ENCODE measurements at places on chromosomes 13 and 19. TPM values are rescaled to one million over a fixed set of nuclear protein-coding genes. Genes with fewer than 3 reads are reported as not detected.
A peak's percentile ranks its signal among the peaks of the same experiment; 100 is the strongest.

DNA sequence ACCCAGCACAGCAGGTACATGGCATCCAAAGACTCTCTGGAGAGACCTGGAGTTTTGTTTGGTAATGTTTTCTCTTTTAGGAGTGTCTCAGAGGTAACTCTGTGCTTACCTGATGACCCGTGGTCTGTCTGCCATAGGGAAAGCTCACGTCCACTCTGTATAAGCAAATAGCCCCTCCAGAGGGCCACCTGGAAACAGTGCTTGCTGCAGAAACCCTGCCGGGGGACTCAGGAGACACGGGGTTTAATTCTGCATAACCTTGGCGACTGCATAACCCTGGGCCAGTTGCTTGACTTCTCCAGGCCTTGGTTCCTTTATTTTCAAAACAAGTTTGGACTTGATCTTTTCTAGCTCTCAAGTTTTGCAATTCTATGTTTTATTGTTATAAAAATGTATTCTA lies 187.2 kb upstream of the SOX1 start:
- DNase-seq, result no peak

GRCh38 chr19:16771618-16772017 lies 52.0 kb downstream of the NWD1 start:
- DNase-seq, result peak; percentile 81

Gene MIR17HG
- polyA plus RNA-seq, result 2.9 TPM

Gene NLRP4
- not detected for polyA plus RNA-seq

- DNase-seq, result no peak
Measured at GRCh38 chr19:46731584-46731983, 14.3 kb upstream of the FKRP start.

- DNase-seq, result no peak
Measured at GRCh38 chr19:5953680-5954213, 24.2 kb downstream of the RANBP3 start.

Gene AP1M1
- 62.8 TPM for polyA plus RNA-seq

Gene NLRP7
- not detected for polyA plus RNA-seq

Gene SPIB
- polyA plus RNA-seq, result 2.1 TPM

Gene ZNF835
- polyA plus RNA-seq, result 4.4 TPM

Gene TNFSF9
- not detected for polyA plus RNA-seq

Gene DPP9
- 24.3 TPM for polyA plus RNA-seq

DNA sequence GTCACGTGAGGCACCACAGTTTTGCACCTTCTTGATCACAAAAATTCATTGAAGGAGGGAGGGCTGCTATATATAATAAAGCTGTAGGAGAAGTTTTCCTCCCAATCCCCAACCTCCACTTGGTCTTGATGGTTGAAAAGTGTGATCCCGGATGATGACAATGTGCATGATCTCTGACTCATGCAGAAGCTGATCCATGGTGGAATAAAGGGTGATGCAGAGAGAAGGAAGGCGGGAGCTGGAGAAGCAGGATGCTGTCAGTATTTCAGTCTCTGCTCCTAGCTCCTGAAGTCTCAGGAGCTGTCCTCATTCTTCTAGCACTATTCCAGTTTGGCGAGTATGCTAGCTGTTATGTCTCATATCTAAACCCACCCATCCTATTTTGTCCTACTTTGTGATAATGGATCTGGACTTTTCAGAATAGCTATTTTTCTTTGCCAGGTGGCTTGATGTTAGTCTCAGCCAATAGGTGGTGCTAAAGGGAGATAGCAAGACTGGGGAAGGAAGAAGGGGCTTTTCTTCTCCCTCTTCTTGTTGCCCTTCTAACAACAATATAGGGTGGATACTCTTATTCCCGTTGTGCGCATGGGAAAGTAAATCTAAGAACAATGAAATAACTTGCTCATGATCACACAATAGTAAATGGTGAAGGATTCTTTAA lies 65.6 kb upstream of the HTR2A start:
- no peak for DNase-seq
